ENCODE measurements at places on chromosomes 4 and X. TPM values are rescaled to one million over a fixed set of nuclear protein-coding genes. Genes with fewer than 3 reads are reported as not detected.

DNA sequence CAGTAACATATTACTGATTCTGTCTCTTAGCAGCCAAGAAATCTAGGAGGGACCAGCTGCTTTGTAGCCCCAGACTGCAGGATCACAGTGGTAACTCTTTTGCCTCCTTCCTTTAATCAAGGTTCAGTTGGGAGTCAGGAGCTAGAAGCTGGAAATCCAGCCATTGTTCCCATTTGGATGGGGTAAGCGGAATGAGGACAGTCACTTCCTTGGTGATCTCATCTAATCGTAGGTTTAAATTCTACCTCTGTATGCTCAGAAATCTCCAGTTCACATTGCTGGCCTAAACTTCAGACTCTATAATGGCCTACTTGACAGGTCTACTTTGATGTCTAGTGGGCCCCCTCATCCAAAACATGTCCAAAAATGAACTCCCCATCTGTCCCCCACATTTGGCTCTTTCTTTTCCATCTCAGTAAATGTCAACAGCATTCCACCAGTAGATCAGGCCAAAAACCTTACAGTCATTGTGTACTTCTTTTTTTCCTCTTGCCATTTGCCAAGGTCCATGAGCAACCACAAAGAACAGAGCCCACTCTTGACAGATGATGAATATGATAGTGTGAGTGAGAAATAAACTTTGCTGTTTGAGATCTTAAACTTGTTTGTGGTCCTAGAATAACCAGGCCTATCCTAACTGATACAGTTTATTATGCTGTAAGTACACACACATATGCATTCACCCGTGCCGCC is 40.1 kb downstream of the WWC2 start:
- peaks cover 43% of the 10 kb centered on the region for H3K36me3 ChIP-seq
- H3K27ac ChIP-seq, result peak overlapping the region; percentile 30
- DNase-seq, result no peak
- no peaks in the 10 kb centered on the region for H3K27me3 ChIP-seq
- H3K4me3 ChIP-seq, result no peak overlapping the region

DNA sequence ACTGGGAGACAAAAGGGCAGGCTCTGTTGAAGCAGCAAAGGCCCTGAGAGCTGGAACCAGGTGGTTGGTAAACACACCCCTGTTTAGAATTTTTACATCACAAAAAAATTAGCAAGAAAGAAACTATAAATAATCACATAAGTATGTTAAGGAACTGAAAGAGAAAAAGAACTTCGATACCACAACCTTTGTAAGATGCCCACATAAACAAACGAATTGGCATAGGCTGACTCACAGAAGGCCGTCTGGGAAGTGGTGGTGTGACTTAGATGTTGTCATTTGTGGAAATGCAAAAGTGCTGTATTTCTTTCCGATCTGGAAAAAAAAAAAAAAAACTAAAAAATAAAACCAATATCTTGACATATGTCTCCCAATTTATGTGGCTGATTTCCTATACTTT is 235.1 kb downstream of the USP46 start:
- no peak overlapping the region for H3K27ac ChIP-seq
- H3K4me1 ChIP-seq, result no peaks in the 10 kb centered on the region
- peaks cover under 1% of the 10 kb centered on the region for H3K27me3 ChIP-seq

DNA sequence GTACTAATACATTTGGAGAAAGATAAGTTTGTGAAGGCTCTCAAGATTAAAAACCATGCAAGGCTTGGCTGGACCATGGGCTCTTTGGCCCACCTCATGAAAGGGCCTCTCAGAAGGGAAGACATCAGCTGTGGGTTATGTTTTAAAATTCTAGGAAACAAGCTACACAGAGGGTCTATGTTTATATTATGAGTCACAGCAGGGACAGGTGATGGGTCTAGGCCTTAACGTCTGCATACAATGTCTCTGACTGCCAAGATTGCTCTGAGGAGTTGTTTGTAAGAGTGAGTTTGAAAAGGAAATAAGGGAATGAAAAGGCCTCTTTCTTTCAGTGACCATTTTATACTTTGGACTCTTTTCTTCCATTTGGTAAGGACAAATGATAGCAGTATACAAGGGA is 77.0 kb upstream of the ARMCX2 start:
- H3K36me3 ChIP-seq, result no peaks in the 10 kb centered on the region
- H3K4me1 ChIP-seq, result no peaks in the 10 kb centered on the region
- peaks cover 3% of the 10 kb centered on the region for H3K27me3 ChIP-seq
- H3K27ac ChIP-seq, result no peak overlapping the region

CXCL11 gene
- total RNA-seq, result not detected

DNA sequence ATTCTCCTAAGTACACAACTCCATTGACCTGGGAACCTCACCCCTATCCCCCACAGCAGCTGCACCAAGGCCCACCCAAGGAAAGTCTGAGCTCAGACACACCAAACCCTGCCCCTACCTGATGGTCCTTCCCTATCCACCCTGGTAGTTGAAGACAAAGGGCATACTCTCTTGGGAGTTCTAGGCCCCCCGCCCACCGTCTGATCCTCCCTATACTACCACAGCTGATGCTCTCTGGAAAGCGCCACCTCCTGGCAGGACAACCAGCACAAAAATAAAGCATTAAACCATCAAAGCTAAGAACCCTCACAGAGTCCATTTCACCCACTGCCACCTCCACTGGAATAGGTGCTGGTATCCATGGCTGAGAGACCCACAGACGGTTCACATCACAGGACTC is 83.6 kb downstream of the ANAPC10 start:
- no peak overlapping the region for H3K4me3 ChIP-seq
- peaks cover 39% of the 10 kb centered on the region for H3K36me3 ChIP-seq
- peaks cover 16% of the 10 kb centered on the region for H3K4me1 ChIP-seq
- no peak overlapping the region for H3K27ac ChIP-seq

GRCh38 chr4:81465406-81466340 is 6.0 kb downstream of the RASGEF1B start:
- no peaks in the 10 kb centered on the region for H3K36me3 ChIP-seq
- no peak overlapping the region for H3K27ac ChIP-seq
- H3K4me1 ChIP-seq, result peaks cover 5% of the 10 kb centered on the region
- H3K27me3 ChIP-seq, result peaks cover 6% of the 10 kb centered on the region

PLXNA3 gene
- 107 TPM for total RNA-seq

GRCh38 chr4:40357738-40358137 is 22.6 kb downstream of the CHRNA9 start:
- H3K27ac ChIP-seq, result no peak overlapping the region
- H3K4me1 ChIP-seq, result no peaks in the 10 kb centered on the region
- H3K4me3 ChIP-seq, result no peak overlapping the region

- H3K27ac ChIP-seq, result no peak overlapping the region
- no peak overlapping the region for H3K4me3 ChIP-seq
- H3K27me3 ChIP-seq, result no peaks in the 10 kb centered on the region
These were observed 66.3 kb downstream of the PTPN13 start for GRCh38 chr4:86660401-86660800.

DNA sequence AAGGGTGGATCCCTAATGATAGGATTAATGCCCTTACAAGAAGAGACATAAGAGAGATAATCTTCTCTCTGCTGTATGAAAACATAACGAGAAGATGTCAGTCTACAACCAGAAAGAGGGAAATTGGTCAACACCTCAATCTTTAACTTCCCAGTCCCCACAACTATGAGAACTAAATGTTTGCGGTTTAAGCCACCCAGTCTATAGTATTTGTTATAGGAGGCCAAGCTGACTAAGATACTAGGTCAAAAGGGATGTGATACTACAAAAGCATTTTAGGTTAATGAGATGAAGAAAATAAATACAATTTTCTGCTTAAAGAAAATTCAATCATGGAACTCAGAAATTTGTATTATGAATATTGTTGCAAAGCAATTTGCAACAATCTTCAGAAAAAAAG is 55.4 kb upstream of the LHFPL1 start:
- no peaks in the 10 kb centered on the region for H3K27me3 ChIP-seq
- no peaks in the 10 kb centered on the region for H3K36me3 ChIP-seq
- no peaks in the 10 kb centered on the region for H3K4me1 ChIP-seq
- DNase-seq, result no peak

- H3K4me3 ChIP-seq, result 0 out of 2 replicates have a peak overlapping the region, but pooled peaks have one; percentile 11
- DNase-seq, result peak; percentile 84
- peak overlapping the region; percentile 82 for H3K27ac ChIP-seq
- no peaks in the 10 kb centered on the region for H3K27me3 ChIP-seq
- H3K36me3 ChIP-seq, result no peaks in the 10 kb centered on the region
These were observed 6.2 kb downstream of the GK start for GRCh38 chrX:30659421-30659820.

- no peak overlapping the region for H3K27ac ChIP-seq
- no peaks in the 10 kb centered on the region for H3K36me3 ChIP-seq
- no peak for DNase-seq
- H3K4me3 ChIP-seq, result no peak overlapping the region
- no peaks in the 10 kb centered on the region for H3K27me3 ChIP-seq
These were observed 204.5 kb downstream of the FMR1NB start for GRCh38 chrX:148185631-148186030.

- no peaks in the 10 kb centered on the region for H3K36me3 ChIP-seq
- no peak for DNase-seq
- H3K27me3 ChIP-seq, result no peaks in the 10 kb centered on the region
These were observed 322.9 kb upstream of the NWD2 start for GRCh38 chr4:36921476-36922216.

DNA sequence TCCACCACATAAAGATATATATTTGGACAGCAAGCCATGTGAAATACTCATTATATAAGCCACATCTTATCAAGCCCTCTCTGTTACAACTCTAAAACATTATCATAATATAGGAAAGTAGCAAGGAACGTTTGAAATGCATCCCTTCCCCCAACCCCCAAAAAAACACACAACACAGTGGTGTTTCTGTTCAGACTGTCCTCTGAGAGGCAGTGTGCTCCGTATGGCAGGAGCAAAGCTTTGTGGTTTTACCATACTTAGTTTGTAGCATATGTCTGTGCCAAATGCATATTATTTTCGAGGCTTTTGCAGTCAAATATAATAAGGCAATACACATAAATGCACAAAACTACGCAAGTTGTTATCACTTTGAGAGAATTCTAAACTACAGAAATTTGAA is 194.2 kb downstream of the RAPGEF2 start:
- H3K27me3 ChIP-seq, result no peaks in the 10 kb centered on the region
- peak overlapping the region; percentile 69 for H3K27ac ChIP-seq
- H3K4me1 ChIP-seq, result peaks cover 62% of the 10 kb centered on the region
- H3K36me3 ChIP-seq, result peaks cover 10% of the 10 kb centered on the region
- H3K4me3 ChIP-seq, result no peak overlapping the region

MTMR8 gene
- not detected for total RNA-seq

HNRNPH2 gene
- 66.1 TPM for total RNA-seq

TBC1D14 gene
- total RNA-seq, result 23.3 TPM

RNF212 gene
- not detected for total RNA-seq

TEX13D gene
- not detected for total RNA-seq

DNA sequence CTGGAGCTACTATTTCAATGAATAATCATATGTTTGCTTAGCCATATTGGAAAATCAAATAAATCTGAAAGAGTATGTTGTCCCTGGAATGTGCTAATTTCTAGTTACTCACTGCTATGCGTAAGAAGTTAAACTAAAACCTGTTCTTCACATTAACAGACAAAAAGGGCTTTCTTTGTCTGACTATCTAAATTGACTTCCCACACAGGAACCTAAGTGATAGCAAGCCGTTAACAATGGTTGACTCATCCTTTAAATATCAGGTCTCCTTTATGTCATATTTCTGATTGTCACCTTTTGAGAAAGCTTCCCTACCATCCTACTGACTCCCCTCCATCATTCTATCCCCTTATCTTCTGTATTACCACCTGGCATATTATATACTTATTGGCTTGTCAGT is 81.4 kb downstream of the AMELX start:
- no peaks in the 10 kb centered on the region for H3K36me3 ChIP-seq
- H3K4me1 ChIP-seq, result no peaks in the 10 kb centered on the region
- H3K27me3 ChIP-seq, result no peaks in the 10 kb centered on the region
- DNase-seq, result no peak
- no peak overlapping the region for H3K4me3 ChIP-seq
- H3K27ac ChIP-seq, result no peak overlapping the region

VCX3A gene
- not detected for total RNA-seq

IBSP gene
- not detected for total RNA-seq

GRCh38 chrX:136163689-136164088 is 16.4 kb downstream of the FHL1 start:
- peak overlapping the region; percentile 45 for H3K4me3 ChIP-seq
- H3K36me3 ChIP-seq, result no peaks in the 10 kb centered on the region
- H3K4me1 ChIP-seq, result peaks cover 46% of the 10 kb centered on the region

CNGA2 gene
- not detected for total RNA-seq

CHRDL1 gene
- 0.66 TPM for total RNA-seq

GSX2 gene
- not detected for total RNA-seq

GRCh38 chr4:1218634-1219565 is 30.0 kb downstream of the CTBP1 start:
- H3K4me1 ChIP-seq, result no peaks in the 10 kb centered on the region
- H3K27me3 ChIP-seq, result no peaks in the 10 kb centered on the region
- no peak for DNase-seq
- H3K36me3 ChIP-seq, result peaks cover 29% of the 10 kb centered on the region
- H3K27ac ChIP-seq, result 0 out of 2 replicates have a peak overlapping the region, but pooled peaks have one; percentile 43
- H3K4me3 ChIP-seq, result no peak overlapping the region

MRPL1 gene
- 29.2 TPM for total RNA-seq

DNA sequence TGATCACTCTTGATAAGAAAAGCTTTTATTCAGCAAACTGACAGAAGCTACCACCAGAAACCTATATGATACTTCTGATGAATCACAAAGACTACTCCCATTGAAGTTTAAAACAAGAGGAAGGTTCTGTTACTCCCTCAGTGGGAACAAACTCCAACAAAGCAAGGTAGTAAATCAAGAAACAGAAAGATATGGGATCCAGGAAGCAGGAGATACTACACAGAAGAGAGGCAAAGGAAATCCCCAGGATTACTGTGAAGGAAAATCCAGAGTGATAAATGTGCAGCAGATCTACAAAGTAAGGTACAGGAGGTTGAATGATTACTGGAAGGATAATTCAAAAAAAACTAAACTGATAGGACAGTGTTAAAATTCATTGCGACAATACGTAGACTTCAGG is 222.4 kb downstream of the HHIP start:
- no peaks in the 10 kb centered on the region for H3K4me1 ChIP-seq
- H3K36me3 ChIP-seq, result 0 out of 2 replicates have a peak, but pooled peaks cover 6% of the 10 kb centered on the region
- DNase-seq, result no peak
- H3K27ac ChIP-seq, result no peak overlapping the region
- H3K4me3 ChIP-seq, result no peak overlapping the region

- no peak overlapping the region for H3K4me3 ChIP-seq
- no peaks in the 10 kb centered on the region for H3K27me3 ChIP-seq
- no peaks in the 10 kb centered on the region for H3K36me3 ChIP-seq
- no peaks in the 10 kb centered on the region for H3K4me1 ChIP-seq
These were observed 254.2 kb upstream of the NWD2 start for GRCh38 chr4:36990128-36990872.

DNA sequence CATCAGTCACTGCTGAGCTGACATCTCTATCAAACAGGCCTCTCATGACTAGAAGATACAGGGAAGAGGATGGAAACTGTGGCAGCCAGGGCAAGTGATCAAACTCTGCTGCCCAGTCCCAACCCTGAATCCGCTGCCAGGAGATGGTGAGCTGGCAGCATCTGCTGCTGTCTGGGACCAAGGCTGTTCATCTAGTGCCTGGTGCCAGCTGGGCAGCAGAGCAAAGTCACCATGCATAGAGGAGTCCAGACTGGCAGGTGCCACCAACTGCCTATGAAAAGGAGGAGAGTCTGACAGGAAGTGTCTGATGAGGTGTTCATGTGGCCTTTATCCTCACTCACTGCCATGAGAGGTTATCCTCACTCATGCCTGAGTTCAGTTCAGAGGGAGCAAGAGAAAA is 518.9 kb downstream of the MID1IP1 start:
- H3K4me3 ChIP-seq, result no peak overlapping the region
- no peaks in the 10 kb centered on the region for H3K36me3 ChIP-seq
- no peaks in the 10 kb centered on the region for H3K4me1 ChIP-seq
